Cortex of kidney (tissue), 1 donor: ENCODE measurements at places on chromosomes 7 and 10.

DNA sequence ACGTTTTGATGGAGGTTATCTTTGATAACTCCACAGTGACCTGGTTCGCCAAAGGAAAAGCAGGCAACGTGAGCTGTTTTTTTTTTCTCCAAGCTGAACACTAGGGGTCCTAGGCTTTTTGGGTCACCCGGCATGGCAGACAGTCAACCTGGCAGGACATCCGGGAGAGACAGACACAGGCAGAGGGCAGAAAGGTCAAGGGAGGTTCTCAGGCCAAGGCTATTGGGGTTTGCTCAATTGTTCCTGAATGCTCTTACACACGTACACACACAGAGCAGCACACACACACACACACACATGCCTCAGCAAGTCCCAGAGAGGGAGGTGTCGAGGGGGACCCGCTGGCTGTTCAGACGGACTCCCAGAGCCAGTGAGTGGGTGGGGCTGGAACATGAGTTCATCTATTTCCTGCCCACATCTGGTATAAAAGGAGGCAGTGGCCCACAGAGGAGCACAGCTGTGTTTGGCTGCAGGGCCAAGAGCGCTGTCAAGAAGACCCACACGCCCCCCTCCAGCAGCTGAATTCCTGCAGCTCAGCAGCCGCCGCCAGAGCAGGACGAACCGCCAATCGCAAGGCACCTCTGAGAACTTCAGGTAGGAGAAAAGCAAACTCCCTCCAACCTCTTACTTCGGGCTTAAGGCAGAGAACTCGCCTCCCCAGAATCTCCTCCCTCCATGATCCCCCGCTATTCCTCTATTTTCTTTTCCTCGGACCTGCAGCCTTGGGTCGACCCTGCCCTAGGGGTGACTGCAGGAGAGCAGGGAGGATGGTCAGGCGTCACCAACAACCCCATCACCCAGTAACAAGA is at the start of gene SERPINE1:
SERPINE1 (plus strand) TSS at position 454 of the 809 bp plus-strand sequence. CDS start 1,290 bp downstream, outside the sequence.
- DNase-seq: no peak

- DNase-seq: no peak
Observed at GRCh38 chr10:49431426-49431825, 35.5 kb upstream of the DRGX start.

DNA sequence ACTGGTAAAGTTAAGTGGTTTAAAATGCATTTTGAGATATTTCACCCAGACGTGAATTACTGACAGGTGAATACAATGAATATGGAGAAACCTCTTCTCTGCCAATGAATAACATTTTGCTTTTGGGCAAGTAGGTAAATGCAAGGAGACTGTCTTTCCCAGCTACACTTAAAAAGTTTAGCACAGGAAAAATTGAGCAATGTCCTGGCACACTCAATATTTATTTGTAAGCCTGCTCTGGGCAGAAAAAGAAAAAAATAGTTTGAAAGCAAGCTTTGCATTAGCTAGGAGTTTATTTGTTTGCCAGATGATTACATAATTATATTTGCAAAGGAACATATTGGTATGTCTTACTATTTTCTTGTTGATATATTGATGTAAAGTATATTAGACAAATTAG is 624.2 kb downstream of the ACTR3B start:
- DNase-seq: no peak

GRCh38 chr10:68178592-68178991 is 53.3 kb downstream of the ATOH7 start:
- no peak for DNase-seq

DNA sequence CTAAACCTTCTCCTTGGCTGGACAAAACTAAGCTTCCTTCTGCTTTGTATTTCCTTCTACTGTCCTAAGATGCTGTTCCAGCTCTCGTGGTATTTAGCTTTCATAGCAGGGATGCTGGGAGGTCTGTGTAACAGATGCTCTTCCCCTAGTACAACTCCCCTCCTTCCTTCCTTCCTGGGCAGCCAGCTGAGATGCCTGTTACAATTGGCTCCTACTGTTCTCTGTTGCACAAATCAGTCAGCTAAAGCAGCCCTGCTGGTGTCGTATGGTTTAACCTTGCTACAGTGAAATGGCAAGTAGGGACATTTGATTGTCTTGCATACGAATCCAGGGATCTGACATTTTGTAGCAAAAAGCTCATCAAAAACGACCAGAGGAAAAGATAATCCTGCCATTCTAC is 143.8 kb downstream of the ARHGAP21 start:
- DNase-seq: no peak

GRCh38 chr7:36204044-36204663 is 51.1 kb downstream of the EEPD1 start:
- no peak for DNase-seq

DNA sequence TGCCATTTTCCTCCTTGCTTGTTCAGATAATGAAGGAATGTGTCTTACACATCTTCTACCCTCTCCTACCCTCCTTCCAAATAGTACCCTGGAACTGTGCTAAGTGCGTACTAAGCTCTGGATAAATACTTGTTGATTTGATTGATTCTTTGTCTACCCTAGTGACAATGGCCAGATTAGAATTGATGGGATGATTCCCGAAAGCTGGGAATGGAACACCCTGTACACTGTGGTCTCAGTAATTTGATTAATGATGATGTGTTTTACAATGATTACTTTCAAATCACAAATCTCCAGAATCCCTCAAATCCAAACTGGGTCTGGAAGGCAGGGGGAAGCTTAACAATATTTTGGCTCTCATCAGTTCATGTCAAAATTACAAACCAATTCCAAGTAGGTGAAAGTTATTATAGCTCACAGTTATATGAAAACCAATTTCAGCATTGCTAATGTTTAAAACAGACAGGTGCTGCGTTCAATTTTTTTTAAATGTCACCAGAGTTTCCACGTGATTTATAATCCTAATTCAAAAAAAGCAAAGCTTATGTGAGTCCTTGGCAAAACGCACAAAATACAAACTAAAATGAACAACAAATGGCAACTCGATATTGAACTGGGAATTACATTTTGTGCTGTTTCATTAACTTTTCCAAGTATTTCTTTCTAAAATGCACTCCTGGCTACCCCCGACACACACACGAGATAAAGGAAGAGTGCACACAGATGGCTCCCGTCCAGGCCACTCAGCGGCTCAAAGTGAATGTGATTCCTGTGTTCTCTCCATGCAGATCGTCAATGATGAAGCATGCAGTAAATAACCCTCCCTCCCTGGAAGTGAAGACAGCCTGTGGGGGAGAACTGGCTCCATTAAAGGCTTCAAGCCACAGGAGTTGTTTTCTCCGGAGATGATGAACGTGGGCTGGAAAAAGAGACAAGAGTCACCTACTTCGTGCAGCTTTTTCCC is 21.7 kb upstream of the ADRB1 start:
- no peak for DNase-seq

GRCh38 chr10:2929480-2930258 is 137.7 kb upstream of the PFKP start:
- no peak for DNase-seq

GRCh38 chr10:17910125-17910789 is 41.5 kb upstream of the SLC39A12 start:
- DNase-seq: no peak

- DNase-seq: no peak
Observed at GRCh38 chr7:149864023-149864422, 9.7 kb upstream of the ATP6V0E2 start.

- no peak for DNase-seq
Observed at GRCh38 chr10:49282879-49283341, 16.1 kb upstream of the C10orf71 start.

- no peak for DNase-seq
Observed at GRCh38 chr7:44727158-44727936, 21.3 kb upstream of the ZMIZ2 start.

- no peak for DNase-seq
Observed at GRCh38 chr7:83852136-83852535, 203.2 kb upstream of the SEMA3E start.

- no peak for DNase-seq
Observed at GRCh38 chr7:65404020-65404419, 30.4 kb downstream of the ZNF92 start.

- DNase-seq: no peak
Observed at GRCh38 chr7:72057231-72057630, 354.9 kb downstream of the CALN1 start.

DNA sequence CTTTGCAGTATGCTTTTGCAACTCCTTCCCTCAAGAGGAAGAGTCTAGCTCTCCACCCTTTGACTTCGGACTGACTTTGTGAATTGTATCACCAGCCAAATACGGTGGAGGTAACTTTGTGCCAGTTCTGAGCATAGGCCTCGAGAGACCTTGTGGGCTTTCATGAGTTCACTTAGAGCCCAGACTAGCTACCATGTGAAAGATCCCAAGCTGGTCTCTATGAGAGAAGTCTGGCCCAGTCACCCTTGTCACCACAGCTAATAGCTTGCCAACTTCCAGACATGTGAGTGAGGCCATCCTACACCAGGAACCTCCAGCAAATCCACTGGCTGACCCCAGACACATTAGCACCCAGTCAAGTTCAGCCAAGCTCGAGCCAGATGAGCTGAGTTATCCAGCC is 72.2 kb upstream of the EXOC4 start:
- no peak for DNase-seq

DNA sequence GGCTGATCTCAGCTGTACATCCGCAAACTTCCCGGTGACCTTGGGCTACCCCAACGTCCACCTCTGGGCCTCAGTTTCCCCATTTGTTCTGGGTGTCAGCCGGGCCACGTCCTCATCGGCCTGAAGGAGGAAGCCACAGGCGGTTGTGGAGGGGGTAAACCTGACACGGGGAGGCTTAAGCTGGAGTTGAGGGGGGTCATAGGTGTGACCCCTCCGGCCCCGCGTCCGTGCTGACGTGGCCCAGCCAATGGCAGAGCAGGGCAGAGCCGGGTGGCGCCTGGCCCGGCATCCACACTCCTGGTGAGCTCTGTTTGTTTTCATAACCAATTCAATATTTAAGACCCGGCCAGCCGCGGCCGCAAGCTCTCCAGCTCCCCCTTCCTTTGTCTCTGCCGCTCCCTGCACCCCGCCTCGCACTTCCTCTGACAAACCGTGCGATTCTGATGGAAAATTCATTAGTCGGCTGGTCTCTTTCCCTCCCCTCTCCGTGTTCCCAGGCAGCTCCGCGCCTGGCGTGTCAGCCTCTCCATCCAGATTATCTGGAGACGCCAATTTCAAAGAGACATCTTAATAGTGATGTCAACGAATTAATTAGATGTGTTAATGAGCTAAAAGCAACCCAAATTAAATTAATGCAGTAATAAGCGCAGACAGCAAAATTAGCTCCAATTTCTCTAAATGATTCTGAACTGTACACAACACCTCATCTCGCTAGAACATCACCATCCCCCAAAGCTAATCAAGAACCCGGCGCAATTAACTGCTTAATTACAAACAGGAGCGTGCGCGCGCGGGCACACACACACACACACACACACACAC is 55.4 kb downstream of the MICALL2 start:
- no peak for DNase-seq

DNA sequence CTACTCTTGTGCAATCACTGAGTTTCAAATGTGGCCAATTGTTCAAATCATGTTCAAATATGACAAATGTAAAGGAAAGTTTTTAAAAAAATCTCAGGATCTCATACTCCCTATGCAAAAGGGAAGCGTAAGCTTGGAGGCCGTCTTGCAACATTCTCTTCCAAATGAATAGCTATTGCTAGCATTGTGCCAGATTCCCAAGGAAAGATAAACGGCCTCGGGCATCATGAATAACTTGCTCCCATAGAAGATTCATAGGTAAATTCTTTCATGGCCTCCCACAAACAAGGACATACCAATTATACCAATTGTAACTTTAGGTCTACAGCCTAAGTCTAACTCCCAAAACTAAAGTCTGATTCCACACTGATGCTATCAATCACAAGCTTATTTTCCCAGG is 416.9 kb downstream of the THSD7A start:
- DNase-seq: no peak

DNA sequence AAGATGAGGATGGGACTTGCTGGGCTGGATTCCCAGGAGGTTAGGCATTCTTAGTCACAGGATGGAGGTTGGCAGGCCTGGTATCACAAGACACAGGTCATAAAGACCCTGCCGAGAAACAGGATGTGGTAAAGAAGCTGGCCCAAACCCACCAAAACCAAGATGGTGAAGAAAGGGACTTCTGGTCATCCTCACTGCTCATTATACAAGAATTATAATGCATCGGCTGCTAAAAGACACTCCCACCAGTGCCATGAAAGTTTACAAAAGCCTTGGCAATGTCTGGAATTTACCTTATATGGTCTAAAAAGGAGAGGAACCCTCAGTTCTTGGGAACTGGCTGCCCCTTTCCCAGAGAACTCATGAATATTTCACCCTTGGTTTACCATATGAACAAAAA is 345.5 kb upstream of the POM121L12 start:
- no peak for DNase-seq
